Stimulated activated CD8-positive, alpha-beta memory T cell treated with anti-CD3 and anti-CD28 coated beads, Interleukin-7, amount 100 ng/mL, for 24 hours (primary cell): ENCODE measurements at places on chromosomes 12 and 14.

DNA sequence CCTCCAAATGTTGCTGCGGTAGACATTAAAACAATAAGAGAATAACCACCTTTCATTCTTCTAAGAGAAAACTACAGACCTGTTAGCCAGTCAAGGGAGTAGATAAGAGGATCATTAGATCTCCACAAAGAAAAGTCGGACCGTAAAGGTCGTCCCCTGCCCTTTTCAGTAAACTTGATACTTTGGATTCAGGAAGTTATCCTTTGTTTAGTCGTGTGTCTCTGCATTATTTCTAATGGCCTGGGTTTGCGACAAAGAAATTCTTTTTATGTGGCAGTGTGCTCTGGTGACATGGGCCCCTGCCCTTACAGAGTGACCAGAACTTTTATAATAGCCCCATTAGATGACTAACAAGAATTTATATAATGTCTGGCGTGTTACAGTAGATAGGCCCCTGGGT, 44.6 kb upstream of the EVL start:
- DNase-seq = no peak

GRCh38 chr14:75615200-75615599, 36.8 kb downstream of the FLVCR2 start:
- DNase-seq = no peak

- DNase-seq = no peak
These were observed 76.1 kb downstream of the OTOGL start for GRCh38 chr12:80175307-80175930.

DNA sequence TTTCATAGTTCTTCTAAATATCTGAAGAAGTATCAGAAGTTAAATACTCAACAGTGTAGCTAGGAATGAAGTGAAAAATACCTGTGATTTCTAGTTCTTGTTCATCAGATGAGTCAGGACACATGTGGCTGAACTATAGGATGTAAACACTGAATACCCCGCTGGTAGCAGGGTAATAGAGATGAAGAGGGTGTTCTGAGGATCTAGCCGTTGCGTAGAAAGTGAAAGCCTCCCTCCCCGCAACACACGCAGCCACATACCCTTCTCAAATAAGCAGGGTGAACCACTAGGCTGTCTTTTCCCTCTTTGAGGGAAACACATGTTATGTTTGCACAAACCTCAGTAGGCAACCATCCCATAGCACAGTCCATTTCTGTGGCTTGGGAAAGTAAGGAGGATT, 16.4 kb upstream of the RNASE12 start:
- no peak for DNase-seq

GRCh38 chr14:100121643-100122480, 37.6 kb downstream of the DEGS2 start:
- DNase-seq = no peak

GRCh38 chr14:98018628-98019027, 1221.4 kb downstream of the VRK1 start:
- no peak for DNase-seq

DNA sequence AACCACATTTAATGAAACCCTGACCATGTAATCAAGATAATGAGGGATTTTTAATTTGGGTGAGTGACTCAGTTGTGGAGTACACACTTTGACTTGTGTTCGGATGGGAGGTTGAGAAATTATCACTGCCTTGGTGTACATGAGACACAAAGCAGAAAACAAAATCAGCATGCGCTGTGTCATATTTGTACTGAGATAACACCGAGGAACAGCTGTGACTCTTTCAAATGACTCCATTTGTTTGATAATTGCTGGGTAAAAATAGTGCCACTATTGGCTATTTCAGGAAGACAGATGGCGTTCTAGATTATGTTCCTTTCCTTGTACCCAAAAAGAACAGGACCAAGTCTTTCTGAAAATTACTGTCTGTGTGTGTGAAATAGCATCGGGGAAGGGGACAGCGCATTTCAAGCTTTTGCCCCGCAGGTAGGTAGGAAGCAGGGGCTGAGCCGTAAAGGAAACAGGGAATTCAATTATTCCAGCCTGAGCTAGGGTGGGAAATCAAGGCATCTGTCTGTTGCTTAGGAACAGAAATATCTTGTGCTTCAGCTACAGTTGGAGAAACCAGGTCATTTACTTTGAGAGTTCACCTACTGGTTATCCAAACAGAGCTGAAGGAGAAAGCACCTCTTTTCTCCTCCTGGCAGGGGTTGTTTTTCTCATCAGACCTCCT, 114.3 kb downstream of the SNAPC1 start:
- DNase-seq = no peak

GRCh38 chr12:70561550-70561949, 75.7 kb downstream of the PTPRB start:
- no peak for DNase-seq

DNA sequence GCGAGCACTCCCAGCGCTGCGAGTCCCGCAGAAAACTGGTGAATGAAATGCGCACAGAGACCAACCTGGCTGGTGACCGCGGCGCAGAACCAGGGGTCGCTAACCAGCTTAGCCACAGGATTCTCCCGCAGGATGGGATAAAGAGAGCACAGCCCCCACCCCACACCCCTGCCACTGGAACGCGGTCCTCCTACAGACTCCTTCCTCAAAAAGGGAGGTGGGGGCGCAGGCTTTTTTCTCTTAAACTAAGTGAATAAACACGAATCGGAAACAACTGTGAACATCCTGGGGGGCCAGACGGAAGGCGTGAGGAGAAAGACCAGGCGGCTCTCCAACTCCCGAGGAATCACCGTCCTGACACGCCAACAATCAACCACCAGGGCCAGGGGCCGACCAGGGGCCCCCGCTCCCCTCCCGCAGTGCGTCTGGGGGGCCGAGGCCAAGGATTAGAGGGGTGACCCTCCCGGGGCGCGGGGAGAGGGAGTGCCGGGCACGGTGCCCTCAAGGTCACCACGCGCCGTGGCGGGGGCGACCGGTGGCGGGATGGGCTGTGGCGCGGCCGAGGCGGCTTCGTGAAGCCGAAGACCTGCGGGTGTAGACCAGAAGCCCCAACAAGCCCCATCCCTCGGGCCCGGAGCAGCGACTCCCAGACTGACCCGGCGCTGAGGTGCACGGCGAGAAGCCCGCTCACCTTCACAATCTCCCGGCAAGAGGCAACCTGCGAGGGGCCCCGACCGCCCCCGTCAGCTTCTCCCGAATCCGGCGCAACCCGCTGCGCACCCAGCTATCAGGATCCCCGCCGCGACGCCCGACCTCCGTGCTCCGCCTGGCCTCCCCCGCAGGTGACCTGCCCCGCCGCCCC, 704 bp downstream of the ATP2B1 start:
- peak; percentile 11 for DNase-seq

GRCh38 chr12:48128800-48129199, 9.6 kb downstream of the PFKM start:
- no peak for DNase-seq

GRCh38 chr12:65343801-65344200, 65.3 kb downstream of the MSRB3 start:
- no peak for DNase-seq

DNA sequence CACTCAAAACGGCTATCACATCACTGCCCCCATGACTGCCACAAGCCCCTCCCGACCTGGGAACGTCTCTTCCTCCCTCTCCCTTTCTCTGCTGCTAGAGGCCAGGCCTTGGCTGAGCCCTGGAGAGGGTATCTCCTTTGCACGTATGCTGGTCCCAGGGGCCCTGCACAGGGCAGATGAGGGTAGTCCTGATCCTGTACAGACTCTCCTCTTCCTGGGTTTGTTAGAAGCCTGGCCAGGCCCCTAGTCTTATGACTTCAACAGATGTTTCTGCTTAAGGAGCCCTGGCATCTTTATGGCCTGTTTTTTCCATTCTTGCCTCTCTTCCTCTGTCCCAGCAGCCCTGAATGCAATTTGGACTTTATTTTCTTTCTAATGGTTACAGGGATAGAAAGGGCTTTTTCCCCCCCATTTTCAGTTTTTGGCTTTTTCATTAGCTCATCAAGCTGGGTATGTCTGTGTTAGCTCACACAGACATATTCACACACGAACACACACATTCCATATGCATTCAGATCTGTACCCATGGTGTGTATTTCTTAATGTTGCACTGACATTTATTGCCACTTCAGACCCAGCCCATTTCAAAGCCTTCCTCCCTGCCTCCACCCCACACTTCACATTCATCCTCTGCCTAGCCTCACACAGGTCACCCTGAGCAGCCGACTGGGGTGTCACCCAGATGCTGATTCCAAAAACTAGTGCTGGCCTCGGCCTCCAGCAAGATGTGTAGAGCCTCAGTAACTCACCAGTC, 203.2 kb downstream of the ZFP36L1 start:
- no peak for DNase-seq

DNA sequence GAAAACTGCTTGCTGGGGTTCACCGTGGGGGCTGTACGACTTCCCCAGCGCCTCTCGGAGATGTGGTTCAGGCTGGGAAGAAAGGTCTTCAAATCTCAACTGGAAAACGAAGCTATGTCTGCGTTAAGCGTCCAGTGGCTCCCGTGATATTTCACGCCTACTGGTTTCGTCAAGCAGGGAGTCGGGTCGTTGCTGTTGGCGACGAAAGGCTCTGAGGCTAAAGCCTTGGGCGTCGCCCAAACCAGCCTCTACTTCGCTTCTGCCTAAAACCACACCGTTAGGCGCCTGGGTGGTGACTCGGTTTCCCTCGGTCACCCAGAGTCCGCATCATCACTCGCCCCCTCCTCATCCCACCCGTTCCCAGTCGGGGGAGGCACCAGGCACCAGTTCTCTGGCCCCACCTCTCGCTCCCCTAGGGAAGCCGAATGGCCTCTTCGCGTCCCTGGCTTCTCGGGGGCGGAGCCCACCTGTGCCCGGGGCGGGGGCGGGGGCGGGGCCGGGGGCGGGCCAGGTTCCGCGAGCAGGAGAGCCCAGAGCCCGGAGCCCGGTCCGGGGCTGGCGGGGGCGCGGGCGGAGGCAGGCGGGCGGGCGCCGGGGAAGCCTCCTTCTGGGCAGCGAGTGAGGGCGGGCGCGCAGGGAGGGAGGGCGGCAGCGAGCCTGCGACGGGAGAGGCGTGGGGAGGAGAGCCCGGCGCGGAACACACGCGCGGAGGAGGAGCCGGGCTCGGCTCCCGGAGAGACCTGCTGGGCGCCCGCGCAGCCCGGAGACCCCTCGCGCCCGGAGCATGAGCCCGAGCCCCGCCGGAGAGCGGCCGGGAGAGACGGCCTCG, at the start of gene B4GALNT3:
TSS of gene B4GALNT3 (plus strand) at position 510 of the 829 bp plus-strand sequence. CDS start 438 bp downstream, outside the sequence.
- DNase-seq = no peak

DNA sequence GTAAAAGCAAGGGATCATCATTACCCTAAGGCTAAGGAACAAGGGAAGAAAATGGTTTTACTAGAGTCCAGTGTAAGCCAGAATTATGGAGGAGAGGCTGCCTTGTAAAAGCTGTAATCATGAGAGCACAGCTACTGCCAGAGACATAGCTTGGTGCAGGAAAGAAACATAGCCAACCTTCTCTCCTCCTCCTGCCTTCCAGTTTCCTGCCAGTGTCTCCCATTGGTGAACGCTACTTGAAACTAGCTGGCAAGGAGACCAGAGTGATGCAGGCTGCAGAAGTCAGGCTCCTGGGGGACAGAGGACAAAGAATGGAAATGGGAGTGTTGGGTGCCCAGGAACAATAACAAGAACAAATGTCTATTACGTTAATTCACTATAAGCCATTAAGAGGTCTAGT, 158.5 kb downstream of the NELL2 start:
- DNase-seq = no peak

DNA sequence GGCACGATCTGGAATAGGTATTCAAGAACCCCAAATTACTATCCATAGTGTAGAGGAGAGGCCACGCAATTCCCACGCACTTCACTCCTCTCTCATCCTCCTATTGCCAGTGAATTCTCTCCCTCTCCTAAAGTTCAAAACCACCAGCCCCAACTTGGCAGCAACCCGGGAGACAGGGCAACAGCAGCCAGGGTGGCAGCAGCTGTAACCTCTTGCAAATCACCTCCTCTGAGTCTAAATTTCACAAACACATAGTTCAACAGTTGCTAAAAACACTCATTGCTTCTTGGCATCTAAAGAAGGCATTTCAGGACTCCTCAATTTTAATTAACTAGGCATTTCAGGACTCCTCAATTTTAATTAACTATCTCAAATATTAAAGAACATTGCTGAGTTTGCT, 37.7 kb upstream of the MANSC4 start:
- DNase-seq = no peak

DNA sequence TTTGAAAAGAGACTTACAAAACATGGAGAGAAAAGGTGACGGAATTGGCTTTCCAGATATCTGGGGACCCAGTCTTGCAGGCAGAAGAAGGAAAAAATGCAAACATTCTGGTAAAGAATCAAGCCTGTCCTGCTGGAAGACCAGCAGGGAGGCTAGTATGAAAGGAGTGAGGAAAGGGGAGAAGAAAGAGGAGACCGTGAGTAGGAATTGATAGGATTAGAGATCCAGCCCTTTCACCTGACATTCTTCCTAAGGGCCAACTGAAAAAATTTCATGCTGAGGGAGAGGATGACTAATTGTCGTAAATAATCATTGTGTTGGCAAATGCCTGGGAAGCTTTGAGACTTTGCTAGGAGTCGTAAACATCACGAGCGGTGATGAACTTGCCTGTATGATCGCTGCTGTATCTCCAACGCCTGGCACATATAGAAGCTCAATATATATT, 12.1 kb downstream of the BHLHE41 start:
- no peak for DNase-seq

DNA sequence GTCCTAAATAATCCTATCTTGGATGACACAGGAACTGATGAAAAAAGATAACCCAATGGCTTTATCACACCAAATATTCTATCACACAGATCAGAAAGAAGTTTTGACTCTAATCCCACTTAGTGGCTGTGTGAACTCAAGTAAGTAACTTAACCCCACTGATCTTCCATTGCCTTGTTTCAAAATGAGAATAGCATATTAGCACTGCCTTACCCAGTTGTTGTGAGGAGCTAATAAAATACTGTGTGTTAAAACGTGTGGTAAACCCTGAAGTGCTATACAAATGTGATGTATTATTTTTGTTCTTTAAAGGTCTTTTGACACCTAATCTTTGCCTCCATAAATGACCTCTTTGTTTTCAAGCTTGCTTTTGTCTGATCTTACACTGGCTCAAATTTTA, 60.9 kb upstream of the ARID2 start:
- no peak for DNase-seq

- no peak for DNase-seq
These were observed 32.9 kb downstream of the ALKBH1 start for GRCh38 chr14:77674931-77675330.

DNA sequence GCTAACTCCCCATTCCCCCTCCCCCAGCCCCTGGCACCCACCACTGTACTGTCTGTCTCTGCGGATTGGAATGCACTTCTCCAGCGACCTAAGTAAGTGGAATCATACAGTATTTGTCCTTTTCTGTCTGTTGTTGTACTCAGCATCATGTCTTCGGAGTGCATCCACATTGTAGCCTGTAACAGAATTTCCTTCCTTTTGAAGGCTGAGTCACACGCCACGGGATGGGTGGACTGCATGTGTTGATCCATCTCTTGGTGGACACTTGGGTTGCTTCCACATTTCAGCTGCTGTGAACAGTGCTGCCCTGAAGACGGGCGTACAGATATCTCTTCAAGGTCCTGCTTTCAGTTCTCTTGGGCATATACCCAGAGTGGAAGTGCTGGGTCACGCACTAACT, 34.4 kb downstream of the DDX51 start:
- no peak for DNase-seq

- DNase-seq = no peak
These were observed 6.1 kb upstream of the DENND5B start for GRCh38 chr12:31597066-31597465.

- no peak for DNase-seq
These were observed 87.1 kb upstream of the PTHLH start for GRCh38 chr12:28059668-28060067.

- DNase-seq = no peak
These were observed 4.3 kb upstream of the RAD52 start for GRCh38 chr12:953776-954175.
